Ammon's horn (tissue), 1 donor: ENCODE measurements at places on chromosomes 6 and 20.
A peak's percentile ranks its signal among the peaks of the same experiment; 100 is the strongest.

GRCh38 chr20:63606686-63607085 is 20.2 kb downstream of the GMEB2 start:
- DNase-seq = no peak

- no peak for DNase-seq
These were observed 17.5 kb downstream of the MMP24 start for GRCh38 chr20:35243986-35244385.

GRCh38 chr6:163460307-163460782 is 45.8 kb downstream of the QKI start:
- DNase-seq = no peak

DNA sequence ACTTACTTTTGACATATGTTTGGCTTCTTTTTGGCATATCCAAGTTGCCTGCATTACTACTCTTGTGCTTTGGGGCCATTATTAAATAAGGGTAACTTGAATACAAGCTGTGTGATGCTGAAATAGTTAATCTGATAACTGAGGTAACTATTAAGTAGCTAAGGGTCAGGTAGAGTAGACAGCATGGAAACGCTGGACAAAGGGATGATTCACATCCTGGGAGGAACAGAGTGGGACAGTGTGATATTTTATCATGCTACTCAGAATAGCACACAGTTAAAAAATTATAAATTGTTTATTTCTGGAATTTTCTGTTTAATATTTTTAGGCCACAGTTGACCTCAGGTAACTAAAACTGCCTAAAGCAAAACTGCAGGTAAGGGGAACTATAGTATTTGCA is 483.9 kb downstream of the RFPL4B start:
- no peak for DNase-seq

DNA sequence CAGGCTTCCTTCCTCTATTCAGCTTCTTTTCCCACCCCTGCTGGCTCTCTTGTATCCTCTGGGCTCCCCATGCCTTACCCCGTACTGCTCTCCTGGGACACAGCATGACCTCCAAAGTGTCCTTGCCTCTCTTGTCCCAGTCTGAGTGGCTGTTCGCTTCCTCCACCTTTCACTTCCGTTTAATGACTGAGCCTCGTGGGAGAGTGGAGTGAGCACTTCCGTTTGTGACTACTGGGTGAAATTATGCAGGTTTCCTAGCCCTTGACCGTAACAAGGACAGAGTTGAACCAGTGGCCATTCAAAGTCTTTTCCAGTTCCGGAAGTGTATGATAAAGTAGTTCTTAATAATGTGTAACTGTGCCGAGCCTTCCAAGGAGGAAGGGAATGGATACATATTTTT is 109.2 kb downstream of the ARID1B start:
- DNase-seq = no peak

DNA sequence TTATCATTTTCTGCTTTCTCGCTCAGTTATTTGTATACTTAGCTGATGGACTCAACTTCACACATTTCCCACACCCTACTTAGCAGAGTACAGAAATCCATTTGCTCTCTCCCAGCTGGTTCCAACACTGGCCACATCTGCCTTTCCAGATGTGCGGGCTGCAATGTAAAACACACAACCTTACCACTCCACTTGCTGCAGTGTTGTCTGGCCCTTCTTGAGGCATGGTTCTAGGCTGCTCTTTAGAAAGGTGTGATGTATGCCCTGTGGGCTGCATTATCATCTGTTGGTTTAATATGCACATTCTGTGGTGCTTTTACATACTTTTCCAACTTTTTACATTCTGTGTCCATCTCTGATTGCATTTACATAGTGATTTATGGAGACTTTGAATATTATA is 56.5 kb downstream of the TRAF3IP2 start:
- DNase-seq = no peak

- no peak for DNase-seq
These were observed 32.7 kb upstream of the PROKR2 start for GRCh38 chr20:5349448-5349847.

GRCh38 chr6:149545258-149545753 is 537 bp downstream of the PPIL4 start:
- DNase-seq = peak; percentile 42

DNA sequence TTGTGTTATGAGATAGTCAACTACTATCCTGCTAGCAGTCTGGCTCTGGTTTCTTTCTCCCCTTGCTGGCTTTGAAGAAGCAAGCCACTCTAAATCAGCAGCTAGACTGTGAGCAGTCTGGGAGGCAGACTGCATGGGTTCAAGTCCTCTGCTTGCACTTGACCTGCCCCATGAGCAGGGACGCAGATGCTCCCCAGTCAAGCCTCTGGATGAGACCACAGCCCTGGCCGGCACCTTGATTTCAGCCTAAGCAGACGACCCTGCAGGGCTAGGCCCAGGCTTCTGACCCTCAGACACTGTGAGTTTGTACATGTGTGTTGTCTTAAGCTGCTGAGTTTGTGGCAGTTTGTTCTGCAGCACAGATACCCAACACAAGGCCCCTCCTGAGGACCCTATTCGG is 105.8 kb downstream of the SULF2 start:
- DNase-seq = no peak

DNA sequence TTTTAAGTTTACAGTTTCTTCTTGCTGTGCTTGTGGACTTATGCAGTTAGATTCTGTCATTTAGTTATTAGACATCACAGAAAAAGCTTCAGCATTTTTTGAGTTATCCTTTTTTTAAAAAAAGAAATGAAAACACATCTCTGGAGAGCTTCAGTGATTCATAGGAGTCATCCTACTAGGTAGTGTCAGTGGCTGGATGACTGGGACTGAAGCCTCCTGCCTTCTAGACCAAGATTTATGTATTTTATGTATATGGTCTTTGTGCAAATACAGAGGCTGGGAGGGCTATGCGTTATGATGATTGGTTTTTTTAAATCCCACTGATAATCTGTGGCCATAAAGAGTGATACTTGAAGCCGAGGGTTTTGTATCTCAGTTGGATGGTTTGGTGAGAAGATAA is 125.9 kb upstream of the JAG1 start:
- no peak for DNase-seq

- no peak for DNase-seq
These were observed 150.1 kb downstream of the FARS2 start for GRCh38 chr6:5411414-5411813.

DNA sequence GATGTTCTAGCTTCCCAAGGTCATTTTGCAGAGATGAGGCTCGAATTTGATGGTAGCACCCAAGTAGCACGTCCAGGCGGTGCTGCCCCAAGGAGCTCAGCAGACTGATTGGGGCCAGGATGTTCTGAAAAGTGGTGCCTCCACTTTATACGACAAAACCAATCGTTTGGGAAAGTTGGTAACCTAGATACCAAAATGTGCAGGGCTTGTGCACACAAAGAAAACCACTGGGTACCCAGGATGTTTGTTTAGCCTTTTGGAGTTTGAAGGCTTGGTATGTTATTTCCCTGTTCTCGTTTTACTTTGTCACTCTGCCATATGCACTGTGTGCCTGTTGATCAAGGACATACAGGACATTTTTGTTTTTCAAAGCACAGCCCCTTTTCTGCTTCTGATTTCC is 40.7 kb upstream of the PBOV1 start:
- no peak for DNase-seq

GRCh38 chr20:15922556-15922955 is 650.7 kb downstream of the KIF16B start:
- no peak for DNase-seq

DNA sequence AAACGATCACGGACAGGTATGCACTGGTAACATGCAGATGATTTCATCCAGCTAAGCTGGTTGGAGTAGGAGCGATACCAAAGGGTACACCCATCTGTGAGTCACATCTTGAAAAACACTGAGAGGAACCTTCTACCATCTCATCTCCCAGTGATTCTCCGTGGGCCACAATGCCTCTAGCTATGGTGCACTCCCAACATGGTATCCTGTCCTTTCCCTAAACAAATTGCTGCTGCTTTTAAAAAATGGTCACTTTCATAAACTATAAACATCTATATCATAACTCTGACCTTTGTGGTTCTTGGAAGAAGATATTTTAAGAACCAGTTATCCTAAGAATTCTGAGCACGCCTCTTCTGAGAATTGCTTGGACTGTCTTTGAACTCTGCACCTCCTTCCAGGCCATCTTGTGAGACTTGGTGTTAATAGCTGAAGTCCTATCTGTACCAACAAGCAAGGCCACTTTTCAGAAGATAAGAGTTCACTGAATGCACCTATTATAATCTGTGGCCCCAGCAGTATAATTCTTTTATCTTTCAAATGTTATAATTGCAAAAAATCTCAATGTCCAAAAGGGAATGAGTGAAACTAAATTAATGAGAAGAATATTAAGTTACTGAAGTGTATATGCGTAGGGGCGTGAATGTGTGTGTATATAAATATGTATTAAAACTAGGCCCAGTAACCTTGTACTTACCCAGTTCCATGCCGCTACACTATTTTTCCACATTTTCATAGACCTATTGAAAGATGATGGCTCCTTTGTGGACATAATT is 70.5 kb upstream of the TPD52L1 start:
- no peak for DNase-seq

GRCh38 chr20:44180814-44181213 is 6.2 kb downstream of the JPH2 start:
- DNase-seq = no peak

GRCh38 chr6:115610696-115611095 is 450.0 kb downstream of the FRK start:
- DNase-seq = no peak

DNA sequence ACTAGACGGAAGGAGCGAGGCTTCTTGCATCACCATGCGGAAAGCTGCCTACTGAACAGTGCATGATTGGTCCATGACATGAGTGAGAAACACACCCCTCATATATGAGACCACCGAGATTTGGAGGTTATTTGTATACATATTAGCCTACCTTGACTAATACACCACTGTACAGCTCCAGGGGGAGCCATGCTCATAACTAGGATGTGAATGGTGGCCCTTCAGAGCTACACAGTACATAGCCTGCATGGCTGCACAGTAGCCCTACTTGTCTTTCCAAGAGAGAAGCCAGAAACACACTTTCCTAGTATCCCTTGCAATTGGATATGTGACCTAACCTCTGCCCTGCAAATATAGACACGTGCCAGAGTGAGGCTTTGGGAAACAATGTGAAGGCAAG is 21.8 kb upstream of the MCUR1 start:
- no peak for DNase-seq

- no peak for DNase-seq
These were observed 39.0 kb downstream of the STX11 start for GRCh38 chr6:144189351-144189750.

DNA sequence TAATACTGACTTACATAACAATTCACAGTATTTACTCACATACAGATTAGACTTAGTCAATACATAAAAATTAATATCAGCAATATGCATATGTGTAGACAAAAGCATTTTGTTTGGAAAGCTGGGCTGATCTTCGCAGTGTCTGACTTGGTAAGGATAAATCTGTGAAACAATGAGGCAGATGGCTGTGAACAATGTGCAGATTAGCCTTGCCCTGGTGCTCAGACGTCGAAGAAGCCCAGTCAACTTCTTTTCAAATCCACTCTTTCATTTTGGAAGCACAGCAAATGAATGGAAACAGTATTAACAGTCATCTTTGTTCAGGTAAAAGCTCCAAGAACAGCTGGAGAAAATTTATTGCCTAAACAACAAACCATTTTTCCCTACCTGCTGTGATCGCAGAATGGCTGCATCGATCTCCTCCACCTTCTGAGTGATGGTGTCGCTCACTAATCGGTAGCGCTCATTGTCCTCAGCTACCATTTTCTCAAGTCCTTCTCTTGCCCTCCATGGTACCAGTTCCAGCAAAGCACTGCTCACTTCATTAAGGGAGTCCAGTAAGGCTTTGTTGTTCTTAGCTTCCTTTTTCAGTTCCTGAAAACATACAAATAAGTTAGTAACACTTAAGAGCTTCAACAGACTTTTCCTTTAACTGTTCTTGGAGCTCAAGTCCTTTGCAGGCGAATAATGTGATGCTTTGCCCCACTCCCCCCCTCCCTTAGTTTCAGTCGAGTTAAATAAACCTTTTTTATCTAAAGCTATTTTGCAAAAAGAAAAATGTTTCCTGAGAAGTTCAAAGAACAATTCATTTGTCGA is 116.5 kb downstream of the DST start:
- no peak for DNase-seq

- no peak for DNase-seq
These were observed 43.0 kb downstream of the VEGFA start for GRCh38 chr6:43812850-43813578.

GRCh38 chr6:21138336-21139069 is 455.0 kb upstream of the SOX4 start:
- peak; percentile 13 for DNase-seq

- DNase-seq = no peak
These were observed 46.3 kb upstream of the BTN3A2 start for GRCh38 chr6:26318459-26319404.

DNA sequence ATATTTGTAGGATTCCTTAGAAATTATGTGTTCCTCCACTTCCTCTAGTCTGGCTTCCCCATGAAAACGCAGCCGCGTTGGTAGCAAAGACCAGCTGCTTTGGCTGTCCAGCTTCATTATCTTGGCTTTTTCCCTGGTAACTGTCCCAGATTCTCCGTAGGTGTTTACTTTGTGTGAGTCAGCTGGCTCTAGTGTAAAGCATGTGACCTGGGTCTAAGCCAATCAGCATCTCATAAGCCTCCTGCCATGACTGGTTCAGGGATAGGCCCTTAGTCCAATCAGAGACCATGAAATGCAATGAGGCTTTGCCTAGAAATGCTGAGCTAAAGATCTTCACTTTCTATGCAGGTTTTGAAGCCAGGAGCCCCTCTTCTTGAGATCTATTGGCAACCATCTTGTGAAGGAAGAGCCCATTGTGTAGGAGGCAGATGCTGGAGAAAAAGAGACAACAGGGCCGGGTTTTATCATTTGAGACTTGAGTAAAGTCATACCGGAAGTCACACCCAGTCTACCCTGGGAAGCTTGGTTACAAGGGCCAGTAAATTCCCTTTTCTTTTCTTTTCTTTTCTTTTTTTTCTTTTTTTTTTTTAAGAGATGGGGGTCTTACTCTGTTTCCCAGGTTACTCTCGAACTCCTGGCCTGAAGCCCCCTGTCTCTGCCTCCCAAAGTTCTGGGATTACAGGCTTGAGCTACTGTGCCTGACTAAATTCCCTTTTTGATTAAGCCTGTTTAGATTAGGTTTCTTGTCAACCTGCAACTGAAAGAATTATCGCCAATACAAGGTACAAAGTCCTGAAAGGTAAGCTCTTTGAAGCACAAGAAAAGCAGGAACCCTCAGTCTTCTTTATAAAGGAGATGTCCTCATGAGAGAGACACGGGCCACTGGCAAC is 256.5 kb upstream of the RREB1 start:
- peak; percentile 26 for DNase-seq

- DNase-seq = no peak
These were observed 138.0 kb downstream of the TBC1D7 start for GRCh38 chr6:13190376-13190775.

DNA sequence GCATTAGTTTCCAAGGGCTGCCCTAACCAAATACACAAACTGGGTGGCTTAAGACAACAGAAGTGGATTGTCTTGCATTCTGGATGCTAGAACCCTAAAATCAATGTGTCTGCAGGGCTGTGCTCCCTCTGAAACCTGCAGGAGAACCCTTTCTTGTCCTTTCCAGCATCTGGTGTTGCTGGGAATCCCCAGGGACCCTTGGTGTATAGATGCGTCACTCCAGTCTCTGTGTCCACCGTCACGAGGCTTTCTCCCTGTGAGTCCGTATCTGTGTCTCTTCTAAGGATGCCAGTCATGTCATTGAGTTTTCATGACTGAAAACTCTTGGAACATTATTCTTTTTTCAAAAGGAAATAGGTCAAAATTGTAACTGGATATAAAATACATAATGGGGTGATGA is 142.9 kb downstream of the RNASET2 start:
- no peak for DNase-seq
